ENCODE measurements at places on chromosomes 4 and X.
A peak's percentile ranks its signal among the peaks of the same experiment; 100 is the strongest.

- DNase-seq = no peak
Measured at GRCh38 chr4:42104521-42104920, 47.9 kb downstream of the BEND4 start.

DNA sequence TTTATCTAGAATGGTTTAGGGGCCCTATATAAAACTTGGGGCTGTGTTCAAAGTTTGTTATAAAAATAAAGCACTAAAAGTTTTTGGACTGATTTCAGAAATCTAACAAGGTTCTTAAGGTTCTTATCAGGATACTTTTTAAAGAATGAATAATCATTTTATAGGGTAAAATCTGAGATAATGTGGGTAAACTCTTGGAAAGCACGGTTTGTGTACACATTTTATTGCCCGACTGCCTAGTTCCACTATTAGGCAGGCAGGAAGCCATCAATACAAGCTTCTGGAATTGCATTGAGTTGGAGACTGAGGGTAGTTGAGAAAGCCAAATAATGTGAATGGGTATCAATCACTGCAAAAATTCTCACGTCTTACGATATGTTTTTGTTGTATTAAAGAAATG is 331.0 kb upstream of the PITX2 start:
- DNase-seq = no peak

GRCh38 chrX:11755724-11756123 is 2.3 kb upstream of the MSL3 start:
- no peak for DNase-seq

GRCh38 chrX:9765072-9765736 is 443 bp downstream of the GPR143 start:
- DNase-seq = no peak

DNA sequence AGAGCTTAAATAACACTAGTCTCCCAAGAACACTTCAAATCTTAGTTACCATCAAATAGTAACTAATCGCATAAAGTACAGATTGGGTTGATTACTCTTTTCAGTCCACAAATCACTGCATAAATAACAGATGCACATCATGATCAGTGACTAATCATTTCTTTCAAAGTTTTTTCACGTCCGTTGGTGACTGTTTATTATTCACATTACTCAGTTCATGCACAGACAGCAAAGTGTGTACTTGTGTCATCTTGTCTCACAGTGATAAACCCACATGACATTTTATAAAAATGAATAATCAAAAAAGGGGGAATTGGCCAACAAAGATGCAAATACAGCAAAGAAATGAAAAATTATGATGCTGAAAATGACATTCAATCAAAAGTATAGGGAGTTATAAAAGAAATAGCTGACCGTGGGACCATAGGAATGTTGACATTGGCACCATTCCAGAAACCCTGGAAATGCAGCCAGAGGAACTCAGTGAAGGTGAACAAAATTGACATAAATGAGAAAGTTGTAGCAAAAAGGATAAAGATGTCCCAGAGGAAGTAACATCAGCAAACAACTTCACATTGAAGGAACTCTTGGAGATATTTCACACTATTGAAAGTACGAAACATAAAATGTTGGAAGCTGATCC is 161.5 kb downstream of the SOX3 start:
- no peak for DNase-seq

- DNase-seq = no peak
Measured at GRCh38 chrX:40406330-40406859, 174.4 kb upstream of the ATP6AP2 start.

DNA sequence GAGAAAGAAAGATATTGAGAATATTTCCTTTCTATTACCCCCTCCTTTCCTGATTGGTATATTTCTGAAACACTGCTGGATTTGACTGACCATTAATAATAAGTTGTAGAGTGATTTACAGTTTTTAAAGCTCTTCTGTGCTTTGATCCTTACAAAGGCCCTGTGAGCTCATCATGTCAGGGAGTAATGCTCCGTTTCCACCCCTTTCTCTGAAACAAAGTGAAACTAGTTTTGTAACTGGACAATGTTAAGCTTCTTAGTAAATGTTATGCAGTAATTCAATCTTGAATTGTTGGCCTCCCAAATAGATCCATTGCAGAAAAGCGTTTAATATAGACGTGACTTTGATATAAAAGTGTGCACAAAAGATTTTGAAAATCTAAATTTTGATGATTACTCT is 190.1 kb upstream of the GNPDA2 start:
- no peak for DNase-seq

DNA sequence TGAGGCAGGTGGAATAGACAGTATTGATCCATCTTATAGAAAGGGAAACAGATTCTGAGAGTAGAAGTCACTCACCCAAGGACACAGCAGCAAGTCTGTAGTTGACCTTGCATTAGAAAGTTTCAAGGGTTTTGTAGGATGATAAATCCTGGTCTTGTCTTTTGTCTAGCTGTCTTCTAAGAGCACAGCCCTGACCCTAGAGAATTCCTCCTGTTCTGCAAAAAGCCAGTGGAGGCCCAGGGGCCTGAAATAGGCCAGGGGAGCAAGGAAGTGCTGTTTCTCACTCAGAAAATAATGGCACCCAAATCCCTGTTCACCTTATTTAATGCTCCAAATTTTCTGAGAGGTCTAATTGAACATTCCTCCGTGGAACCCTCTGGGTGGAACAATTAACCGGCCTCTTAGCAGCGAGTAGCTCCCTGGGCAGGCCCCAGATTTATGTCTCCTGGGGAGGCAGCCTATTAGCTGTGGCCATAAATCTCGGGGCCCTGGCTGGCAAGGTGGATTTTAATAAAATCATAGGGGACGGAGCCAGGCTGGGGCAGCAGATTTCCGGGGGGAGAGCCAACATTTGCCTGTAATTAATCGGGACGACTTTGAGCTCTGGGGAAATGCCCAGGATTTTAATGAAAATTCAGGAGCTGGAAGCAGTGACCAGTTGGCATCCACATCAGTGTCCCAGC is 49.2 kb upstream of the MSX1 start:
- DNase-seq = no peak

DNA sequence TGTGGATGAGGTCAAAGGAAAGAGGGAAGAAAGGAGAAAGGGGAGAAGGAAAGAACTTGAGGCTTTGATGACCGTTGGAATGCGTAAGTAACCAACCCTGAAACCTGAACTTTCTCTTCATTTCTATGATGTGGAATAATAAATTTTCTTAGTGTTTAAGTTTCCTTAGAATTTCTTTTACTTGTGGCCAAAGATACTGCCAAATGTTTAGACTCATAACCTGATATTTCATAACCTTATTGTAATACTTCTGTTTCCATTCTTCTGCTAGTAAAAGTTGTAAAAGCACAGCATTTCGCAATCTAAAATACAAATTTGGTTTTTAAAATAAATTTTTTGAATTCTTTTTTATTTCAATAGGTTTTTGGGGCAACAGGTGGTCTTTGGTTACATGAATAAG is 258.5 kb upstream of the GIMD1 start:
- no peak for DNase-seq

DNA sequence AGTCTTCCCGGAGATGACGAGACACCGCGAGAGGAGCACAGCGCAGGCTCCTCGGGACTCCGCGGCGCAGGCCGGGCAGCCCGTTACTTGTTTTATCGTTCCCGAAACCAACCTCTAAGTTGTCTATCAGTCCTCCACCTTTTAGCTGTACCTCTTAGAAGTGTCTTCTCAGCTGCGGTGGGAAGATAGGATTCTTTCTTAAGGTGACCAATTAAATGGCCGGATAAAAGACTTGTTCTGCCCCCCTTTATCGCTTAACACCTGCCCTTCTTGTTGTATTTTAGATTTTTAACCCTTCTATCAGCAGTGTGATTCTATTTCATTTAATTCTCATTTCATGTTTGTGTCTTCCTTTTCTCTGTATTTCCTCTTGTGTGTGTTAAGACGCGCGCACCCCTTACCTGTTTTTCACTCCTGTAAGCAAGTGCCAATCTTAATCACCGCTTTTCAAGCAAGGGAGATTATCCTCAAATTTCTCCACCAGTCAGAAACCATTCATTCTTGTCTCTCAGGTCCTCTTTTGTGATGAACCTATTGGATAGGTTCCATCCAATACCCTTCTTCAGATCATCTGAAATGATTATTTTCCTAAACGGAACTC is at the start of gene SLC9B2:
TSS of gene SLC9B2 (minus strand) at position 15 of the 601 bp plus-strand sequence. CDS start 9,211 bp downstream, outside the sequence.
- peak; percentile 28 for DNase-seq

DNA sequence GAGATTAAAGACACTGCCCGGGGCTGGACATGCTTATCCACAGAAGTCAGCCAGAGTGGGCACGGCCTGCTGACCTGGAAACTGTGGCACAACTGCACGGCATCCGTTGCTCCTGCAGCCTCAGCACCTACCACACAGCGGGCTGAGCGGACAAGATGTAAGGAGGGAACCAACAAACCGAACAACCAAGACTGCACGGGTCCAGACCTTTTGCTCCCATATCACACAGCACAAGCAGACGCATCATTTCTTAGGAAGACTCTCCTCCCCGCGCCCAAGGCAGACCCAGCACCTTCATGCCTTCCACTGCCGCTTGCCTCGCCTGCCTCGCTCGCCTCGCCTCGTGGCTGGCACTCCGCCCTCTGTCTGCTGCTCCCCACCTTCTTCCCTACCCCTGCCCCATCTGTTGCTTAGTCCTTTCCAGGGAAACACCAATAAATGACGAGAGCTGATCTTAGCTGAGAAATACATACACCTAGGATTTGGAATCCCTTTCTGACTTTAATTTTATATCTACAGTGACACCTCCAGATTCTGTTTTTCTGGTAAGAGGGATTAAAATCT is 79.0 kb downstream of the AFAP1 start:
- no peak for DNase-seq

DNA sequence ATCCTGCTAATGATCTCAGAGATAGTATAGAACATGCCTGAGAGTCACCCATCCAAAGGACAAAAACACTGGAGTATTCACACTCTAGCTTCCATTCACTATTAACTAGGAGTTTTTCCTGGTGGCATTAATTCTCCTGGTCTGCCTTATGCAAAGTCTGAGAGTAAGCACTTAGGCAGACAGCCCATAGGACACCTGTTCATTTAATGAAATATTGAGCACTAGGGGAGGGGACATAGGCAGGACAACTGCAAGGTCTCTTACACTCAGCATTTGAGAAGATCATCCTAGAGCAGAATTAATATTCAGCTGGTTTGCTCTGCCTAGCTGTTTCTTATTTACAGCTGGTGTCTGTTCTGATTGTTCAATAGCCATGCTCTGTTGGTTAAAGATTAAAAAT is 508.5 kb downstream of the CENPC start:
- DNase-seq = no peak

DNA sequence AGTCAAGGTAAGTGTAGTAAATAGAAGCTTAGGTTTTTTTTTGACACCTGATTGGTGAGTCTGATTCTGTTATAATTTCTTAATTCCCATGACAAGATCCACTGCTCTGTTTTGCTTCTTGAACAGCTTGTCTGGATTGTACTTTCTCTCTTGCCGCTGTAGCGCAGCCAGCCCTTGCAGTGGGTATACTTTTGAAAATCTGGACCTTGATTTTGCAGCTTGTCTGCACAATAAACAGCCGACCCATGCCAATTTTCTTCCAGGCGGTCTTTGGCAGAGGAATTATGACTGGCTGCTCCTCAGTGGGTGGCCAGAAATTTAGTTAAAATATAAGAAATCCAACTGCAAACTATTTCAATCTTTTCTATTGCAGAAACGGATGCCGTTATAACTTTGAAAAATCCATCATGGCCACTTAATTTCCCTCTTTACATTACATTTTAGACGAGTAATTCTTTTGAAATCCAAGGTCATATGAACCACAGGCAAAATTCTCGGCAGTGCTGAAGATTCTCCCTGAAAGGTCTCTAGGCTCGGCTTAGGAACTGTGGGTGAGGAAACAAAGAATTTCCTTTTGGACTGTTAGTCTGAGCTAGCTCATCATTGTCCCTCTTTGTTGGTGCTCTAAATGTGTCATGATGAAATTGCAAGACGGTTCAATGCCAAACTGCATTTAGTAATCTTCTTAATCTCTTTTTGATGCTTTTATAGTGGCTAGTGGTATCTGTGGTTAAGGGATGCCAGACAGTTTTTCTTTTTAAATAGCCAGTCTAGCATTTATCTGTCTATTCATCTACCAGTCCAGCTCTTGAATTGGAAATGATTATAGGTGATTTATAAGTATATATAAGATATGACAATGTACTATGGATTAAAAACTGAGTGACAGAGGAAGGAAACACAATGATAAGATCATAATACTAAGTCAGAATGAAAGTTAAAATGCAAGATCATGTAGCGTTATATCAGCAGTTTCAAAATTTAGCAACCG is 31.5 kb upstream of the PTTG2 start:
- no peak for DNase-seq

DNA sequence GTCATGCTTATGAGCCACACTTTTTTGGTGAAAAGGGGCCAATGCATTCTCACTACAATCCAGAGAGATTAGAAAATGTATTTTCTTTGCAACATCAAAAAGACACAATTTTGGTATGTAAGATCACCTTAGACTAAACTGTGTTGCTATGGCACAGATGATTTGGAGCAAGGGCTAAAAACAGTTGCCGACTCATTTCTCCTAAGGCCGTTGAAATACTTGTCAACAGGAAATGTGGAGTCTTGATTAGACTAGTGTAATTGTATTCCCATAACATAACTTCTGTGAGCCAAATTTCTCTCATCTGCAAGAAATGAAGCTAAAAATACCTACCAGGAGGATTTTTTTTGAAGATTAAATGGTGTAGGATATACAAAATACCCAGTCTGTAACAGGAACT is 2547.7 kb downstream of the ARAP2 start:
- no peak for DNase-seq

DNA sequence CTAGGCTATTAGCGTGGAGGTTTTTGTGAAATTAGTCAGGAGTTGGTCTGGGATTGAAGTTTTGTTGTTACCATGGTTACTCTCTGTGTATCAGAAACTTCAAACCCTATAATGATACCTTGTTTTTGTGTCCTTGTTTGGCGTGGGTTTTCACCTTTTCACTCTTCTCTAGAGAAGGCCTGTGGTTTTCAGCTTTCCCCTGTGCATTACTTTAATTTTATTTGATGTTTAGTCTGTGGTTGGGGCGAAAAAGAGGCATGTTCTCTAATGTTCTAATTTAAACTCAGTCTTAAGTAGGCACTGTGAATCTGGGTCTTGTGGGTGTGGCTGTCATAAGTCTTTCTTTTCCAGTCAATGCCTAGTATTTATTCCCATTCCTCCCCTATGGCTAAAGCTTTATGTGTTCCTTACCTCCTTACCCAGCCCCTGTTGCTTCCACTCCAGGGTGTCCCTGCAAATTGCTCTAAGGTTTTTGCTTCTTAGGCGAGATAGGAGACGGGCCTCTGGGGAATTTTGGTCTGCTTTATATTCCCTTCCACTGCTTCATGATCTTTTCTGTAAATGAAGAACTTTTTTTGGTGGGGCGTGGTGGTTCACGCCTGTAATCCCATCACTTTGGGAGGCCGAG is 326.3 kb upstream of the ZCCHC13 start:
- DNase-seq = no peak

- DNase-seq = no peak
Measured at GRCh38 chrX:30313322-30313721, 4.1 kb upstream of the NR0B1 start.
